ENCODE measurements at places on chromosomes 7 and 10. TPM values are rescaled to one million over a fixed set of nuclear protein-coding genes. Genes with fewer than 3 reads are reported as not detected.

Gene DGKI
- total RNA-seq, result 3.5 TPM

Gene JAZF1
- 2.8 TPM for total RNA-seq

Gene SFTPD
- not detected for total RNA-seq

Gene ADAM12
- total RNA-seq, result 1.3 TPM

Gene WNT2
- total RNA-seq, result not detected

Gene FAM131B
- 0.13 TPM for total RNA-seq

Gene PPIF
- total RNA-seq, result 22.1 TPM

Gene OPALIN
- total RNA-seq, result not detected

Gene INA
- 0.13 TPM for total RNA-seq

Gene OAT
- 109 TPM for total RNA-seq

Gene RALA
- 35.0 TPM for total RNA-seq

Gene UCMA
- not detected for total RNA-seq

Gene TRIL
- total RNA-seq, result 29.6 TPM

Gene VGF
- total RNA-seq, result not detected

Gene EPO
- not detected for total RNA-seq

Gene CFTR
- total RNA-seq, result not detected

Gene TRIM50
- not detected for total RNA-seq

Gene SMKR1
- total RNA-seq, result 0.13 TPM

Gene PAX4
- total RNA-seq, result not detected

Gene SPDYE16
- not detected for total RNA-seq

Gene C10orf105
- not detected for total RNA-seq

Gene TNKS2
- 42.5 TPM for total RNA-seq

Gene HYAL4
- 0.39 TPM for total RNA-seq
